Stimulated activated CD4-positive, alpha-beta T cell treated with anti-CD3 and anti-CD28 coated beads, Interleukin-12 subunit alpha, Interleukin-12 subunit beta, amount 100 ng/mL, for 24 hours (primary cell): ENCODE measurements at places on chromosomes 2 and 18.

DNA sequence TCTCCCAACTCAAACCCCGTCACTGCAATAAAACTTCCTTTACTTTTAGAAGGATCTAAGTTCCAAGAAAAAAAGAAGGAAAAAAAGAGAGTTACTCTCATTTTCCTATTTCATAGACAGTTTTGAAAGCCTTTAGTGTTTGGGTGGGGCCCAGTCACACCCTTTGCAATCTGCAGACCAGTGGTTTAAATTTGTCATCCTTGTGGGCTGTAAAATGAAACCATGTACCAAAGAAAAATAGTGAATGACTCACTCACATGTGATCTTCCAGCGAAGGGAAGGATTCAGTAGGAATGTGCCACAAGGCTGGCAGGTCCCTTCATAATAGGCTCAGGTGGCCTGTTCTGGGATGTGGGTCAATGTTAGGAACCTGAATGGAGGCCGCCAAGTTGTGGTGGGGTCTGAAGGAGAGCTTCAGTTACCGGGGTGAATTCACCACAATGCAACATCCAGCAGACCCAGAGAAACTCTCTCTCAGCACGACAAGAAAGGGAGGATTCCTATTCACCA is 28.3 kb downstream of the ANXA4 start:
- DNase-seq = no peak

GRCh38 chr2:16038621-16039020 is 98.3 kb downstream of the MYCN start:
- no peak for DNase-seq

DNA sequence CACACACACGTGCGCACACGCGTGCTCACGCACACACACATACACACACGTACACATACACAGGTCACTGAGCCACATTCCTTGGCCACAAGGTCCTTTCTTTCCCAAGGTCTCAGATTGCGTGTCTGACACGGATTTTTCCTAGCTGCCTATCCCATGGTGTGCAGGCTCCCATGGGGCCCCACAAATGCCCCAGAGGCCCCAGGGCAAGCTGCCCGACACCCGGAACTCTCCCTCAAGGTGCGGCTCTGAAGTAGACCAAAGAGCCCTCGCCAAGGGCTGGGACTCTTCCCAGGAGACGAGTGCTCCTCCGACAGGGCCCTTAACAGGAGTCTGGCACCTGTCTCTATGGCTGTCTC is 46.7 kb downstream of the SDC1 start:
- DNase-seq = no peak

- DNase-seq = no peak
These were observed 454.2 kb upstream of the KLHL29 start for GRCh38 chr2:22930781-22931180.

GRCh38 chr18:24613896-24614640 is 153.6 kb downstream of the HRH4 start:
- no peak for DNase-seq

DNA sequence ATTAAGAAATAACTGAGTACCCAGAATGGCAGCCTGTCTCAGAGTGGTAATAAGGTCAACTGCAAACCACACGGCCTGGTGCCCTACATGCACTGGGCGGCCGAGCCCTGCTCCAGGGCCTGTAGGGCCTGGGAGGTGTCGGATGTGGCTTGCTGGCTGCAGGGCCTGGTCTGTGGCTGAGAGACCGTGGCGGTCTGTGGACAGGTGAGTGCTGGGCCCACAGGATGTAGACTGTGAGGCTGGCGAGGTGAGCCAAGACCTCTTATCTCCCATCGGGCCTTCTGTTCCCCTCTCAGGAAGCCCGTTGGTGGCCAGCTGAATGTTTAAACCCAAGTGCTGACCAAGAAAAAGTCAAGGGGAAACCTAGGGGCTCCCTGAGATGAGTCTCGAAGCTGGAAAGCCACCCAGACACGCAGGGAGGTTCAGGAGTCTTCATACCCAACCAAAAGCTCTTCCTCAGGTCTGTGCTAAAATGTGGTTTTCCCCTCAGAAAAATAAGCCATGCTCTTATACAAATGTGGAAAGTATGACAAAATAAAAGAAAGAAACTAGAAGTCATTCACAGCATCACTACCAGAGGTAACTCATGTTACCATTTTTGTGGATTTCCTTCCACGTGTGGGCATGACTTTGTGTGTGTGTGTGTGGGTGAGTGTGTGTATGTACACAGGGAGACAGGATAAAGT is 47.7 kb upstream of the CTDP1 start:
- DNase-seq = no peak

- no peak for DNase-seq
These were observed 50.8 kb downstream of the NCK2 start for GRCh38 chr2:105795575-105795934.

GRCh38 chr18:78776706-78777285 is 202.8 kb upstream of the SALL3 start:
- no peak for DNase-seq

DNA sequence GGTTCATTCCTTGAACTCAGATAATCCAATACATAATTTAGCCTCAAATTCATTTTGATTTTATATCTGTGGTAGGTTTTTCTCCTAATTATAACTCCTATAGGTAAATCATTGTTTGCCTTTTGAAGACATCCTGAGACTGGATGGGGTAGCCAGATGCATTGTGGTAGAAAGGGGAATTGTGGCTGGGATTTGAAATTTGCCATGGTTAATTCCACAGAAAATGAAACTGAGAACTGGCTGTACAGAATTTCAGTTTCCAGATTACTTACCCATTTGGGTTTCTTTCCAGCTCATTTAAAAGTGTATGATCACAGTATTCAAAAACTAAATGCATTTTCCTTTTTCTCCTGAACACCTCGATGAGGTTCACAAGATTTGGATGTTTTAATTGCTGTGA is 18.2 kb downstream of the CDKL4 start:
- no peak for DNase-seq

DNA sequence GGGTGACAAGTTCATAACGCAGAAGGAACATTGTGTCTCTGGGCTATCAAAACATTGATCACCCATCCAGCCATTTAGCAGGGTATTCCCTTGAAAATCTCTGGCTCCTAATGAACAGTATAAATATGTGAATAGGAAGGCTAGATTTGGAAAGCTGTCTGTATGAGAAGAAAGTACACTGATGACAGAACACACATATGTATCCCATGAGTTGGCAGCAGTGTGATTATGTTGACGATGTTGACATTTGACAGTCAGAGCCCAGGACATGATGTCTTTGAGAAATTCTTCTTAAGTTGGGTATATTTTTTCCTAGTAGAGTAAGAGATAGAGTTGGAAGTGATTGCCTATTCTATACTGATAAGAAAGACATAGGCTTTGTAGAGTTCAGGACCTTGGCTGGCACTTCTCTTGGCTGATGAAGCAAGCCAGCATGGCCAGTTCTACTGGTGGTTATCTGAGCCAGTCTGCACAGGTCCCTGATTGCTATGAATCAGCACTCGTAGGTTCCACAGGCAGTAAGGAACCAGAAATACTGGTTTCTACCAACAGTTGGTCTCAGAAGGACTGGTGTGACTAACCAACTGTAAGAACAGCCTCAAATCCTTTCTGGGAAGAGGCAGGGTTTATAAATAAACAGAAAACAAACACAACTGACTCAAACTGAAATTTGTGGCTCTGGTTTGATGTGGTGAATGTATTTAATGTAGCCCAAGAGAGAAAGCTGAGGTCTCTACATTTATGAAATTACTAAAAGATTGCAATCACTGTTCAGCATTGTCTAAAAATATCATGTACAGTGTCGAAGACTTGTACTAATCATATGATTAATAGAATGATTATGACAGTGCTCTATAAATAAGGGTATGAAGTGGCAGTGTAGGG is 43.9 kb upstream of the RAPH1 start:
- DNase-seq = no peak

DNA sequence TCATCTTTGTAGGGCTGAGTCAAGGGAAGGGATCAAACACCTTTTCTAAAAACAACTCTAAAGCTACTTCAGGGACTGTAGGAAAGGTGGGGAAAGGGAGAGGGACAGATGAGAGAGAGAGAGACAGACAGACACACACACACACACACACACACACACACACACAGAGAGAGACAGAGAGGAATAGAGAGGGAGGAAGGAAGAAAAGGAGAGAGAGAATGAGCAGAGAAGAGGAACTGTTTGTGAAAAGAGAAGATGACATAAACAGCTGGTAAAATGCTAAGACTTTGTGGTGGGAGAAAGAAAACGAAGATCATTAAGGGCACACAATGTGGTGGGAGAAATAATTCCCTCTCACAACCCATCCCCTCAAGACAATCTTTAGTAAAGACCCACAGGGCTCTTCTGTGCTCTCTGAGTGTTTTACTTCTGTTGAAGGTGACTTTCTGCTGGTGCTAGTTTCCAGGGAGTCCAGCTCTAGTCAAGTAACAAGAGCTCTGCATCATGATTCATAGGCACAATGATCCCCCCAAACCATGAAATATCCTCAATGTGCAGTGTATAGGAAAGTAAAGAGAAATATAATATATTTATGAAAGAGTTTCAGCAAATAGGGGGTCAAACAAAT is 77.2 kb upstream of the STK17B start:
- no peak for DNase-seq
